HFF-Myc (cell line): ENCODE measurements at places on chromosomes 4 and X.
A peak's percentile ranks its signal among the peaks of the same experiment; 100 is the strongest.

- no peak for DNase-seq
Measured at GRCh38 chrX:2371026-2371711, 129.6 kb downstream of the DHRSX start.

DNA sequence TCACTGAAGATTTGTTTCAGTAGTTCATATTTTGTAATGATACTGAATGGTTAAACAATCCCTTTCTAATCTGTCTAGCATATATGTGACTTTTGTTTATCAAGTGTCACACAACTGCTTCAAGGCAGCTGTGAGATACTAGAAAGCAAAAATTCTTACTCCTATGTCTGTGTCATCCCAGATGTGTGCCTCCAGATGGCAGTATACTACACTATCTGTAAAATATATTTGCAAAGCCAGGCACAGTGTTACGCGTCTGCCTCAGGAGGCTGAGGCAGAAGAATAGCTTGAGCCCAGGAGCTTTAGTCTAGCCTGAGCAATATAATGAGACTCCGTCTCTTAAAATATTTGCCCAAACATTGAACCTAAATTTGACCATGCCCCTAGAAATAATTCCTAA, 4.0 kb downstream of the NUDT10 start:
- no peak for DNase-seq

DNA sequence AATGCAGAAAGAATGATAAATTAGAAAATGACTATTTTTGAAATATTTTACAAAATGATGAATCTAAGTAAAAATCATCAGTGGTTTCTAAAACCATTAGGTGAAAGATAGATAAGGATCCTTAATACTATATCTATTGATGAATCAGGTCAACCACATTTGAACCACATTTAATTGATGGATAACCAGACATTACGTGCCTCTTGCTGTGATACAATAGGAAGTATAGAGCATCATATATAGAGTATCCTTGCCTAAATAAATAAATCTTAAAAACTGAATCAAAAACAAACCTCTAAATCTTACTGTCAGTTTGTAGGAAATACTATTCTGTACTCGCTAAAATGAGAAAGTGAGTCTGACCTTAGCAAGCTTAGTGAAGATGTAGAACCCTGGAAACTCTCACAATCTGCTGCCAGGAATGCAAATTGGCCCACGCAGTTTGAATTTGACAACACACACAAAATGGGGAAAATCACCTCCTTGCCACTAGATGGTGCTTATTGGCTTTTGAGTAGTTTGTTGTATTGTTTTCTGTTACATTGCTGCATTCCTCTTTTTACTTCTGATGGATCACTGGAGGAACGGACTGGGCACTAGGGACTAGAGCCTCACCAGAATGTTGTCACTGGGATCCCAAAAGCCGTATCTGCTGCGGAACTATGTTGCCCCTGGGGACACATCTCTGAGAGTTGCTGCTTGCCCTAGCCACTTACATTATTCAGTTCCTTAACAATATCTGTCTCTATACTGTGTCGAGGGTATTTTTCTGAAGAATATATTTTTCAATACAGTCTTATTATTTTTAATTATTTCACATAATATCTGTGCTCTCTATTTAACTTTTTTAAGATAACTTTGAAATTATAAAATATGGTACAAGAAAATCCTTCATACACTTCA, 25.4 kb upstream of the SLAIN2 start:
- DNase-seq: no peak

DNA sequence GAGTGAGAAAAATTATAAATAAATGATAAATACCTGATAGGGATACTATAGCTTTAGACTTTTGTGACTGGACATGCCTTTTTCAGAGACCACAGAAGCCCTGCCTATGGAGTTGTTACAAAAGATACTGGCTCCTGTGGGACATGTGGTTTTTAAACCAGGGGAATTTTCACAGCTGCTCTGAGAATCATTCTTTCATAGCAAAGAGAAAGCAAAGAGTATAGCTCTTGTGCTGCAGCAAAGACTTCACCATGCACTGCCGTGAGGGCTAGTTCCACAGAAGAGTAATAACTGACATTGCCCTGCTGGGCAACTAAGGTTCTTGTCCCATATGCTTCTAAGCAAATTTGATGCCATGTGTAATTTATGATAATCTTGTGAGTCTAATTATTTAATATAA, 98.2 kb downstream of the MAPK10 start:
- no peak for DNase-seq

GRCh38 chr4:88605736-88606135, 13.5 kb downstream of the HERC3 start:
- no peak for DNase-seq

GRCh38 chrX:86809651-86810050, 661.4 kb downstream of the DACH2 start:
- DNase-seq: no peak

DNA sequence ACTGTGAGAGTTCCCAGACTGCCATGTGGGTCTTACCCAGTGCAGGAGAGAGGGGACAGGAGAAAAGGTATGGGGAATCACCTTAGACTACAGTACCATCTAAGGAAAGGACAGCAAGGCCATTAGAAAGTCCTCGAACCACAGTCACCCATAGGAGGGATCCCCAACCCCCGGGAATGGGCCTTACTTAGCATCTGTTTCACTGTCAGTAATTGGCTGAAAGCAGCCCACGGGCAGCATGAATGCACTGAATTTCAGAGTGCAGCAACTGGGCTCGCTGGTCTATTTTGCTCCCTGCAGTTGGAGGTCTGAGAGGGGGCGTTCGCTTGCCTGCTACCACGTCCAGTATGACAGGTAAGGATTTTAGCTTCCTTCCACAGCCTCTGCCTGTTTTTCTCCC, 50.4 kb upstream of the KLHL8 start:
- no peak for DNase-seq

GRCh38 chr4:84809946-84810345, 156.5 kb downstream of the WDFY3 start:
- no peak for DNase-seq

DNA sequence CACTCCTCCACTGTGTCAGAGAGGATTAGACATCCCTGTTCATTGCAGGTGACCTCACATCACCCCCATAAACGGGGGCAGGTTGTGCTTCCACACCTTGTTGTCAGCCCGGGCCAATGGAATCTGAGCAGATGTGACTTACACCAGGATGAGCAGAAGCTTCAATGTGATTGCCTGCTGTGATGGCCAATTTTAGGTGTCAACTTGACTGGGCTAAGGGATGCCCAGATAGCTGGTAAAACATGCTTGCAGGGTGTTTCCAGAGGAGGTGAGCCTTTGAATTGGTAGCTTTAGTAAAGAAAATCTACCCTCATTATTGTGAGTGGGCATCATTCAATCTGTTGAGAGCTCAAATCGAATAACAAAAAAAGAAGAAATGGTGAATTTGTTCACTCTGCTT, 52.1 kb downstream of the ING2 start:
- DNase-seq: no peak

- no peak for DNase-seq
Measured at GRCh38 chr4:159445692-159446091, 342.8 kb downstream of the RAPGEF2 start.

DNA sequence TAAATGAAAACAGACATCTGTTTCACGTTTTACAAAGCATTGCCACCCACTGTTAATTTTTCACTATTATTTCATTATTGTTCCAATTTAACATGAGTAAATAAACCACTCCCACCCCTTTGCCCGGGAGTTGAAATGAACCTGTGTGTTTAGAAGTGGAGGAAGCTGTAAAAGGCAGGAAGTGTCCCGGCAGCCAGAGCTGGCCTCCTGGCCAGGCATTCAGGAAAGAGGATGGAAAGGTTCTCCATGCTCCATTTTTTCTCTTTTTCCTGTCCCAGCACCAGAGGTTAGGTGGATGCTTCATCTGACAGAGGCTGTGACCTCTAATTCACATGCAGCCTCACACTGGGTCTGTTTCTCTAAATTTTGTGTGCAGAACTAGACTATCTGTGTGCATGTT, 55.5 kb upstream of the LNX1 start:
- no peak for DNase-seq

GRCh38 chrX:8233091-8233490, 62.0 kb upstream of the VCX2 start:
- no peak for DNase-seq

DNA sequence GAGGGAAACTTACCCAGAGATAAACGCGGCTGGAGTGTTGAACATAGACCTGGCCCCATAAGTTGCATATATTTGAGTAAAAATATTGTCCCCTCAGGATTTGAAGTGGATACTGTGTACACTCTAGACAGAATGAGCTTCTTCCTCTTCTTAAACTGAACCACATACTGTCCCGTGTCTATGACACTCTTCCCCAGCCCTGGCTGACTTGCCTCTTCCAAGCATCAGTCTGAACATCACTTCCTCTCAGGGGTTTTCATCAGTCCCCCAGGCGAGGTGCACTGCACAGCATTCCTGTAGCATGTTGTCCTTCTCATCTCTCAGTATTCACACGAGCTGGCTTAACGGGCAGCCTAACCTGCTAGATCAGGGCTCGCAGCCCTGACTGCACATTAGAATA, 80.5 kb upstream of the TMEM150C start:
- no peak for DNase-seq

DNA sequence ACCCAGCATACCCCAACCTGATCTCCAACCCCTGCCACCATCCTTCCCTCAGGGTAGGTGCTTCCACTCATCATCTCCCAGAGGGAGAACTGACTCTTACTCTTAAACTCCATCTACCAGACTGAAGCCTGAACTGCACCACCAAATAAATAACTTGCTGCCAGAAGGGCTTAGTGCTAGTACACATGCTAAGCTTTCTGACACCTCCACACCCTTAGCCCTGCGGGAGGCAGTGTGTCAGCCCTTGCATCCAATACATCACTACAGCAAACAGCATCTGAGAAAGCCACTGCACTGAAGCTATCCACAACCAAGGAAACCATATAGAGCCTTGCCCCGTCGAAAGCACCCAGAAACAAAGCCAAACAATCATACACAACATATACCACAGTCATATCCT, 68.6 kb upstream of the MCF2 start:
- DNase-seq: no peak

- peak; percentile 10 for DNase-seq
Measured at GRCh38 chr4:23333946-23334878, 555.6 kb downstream of the PPARGC1A start.

DNA sequence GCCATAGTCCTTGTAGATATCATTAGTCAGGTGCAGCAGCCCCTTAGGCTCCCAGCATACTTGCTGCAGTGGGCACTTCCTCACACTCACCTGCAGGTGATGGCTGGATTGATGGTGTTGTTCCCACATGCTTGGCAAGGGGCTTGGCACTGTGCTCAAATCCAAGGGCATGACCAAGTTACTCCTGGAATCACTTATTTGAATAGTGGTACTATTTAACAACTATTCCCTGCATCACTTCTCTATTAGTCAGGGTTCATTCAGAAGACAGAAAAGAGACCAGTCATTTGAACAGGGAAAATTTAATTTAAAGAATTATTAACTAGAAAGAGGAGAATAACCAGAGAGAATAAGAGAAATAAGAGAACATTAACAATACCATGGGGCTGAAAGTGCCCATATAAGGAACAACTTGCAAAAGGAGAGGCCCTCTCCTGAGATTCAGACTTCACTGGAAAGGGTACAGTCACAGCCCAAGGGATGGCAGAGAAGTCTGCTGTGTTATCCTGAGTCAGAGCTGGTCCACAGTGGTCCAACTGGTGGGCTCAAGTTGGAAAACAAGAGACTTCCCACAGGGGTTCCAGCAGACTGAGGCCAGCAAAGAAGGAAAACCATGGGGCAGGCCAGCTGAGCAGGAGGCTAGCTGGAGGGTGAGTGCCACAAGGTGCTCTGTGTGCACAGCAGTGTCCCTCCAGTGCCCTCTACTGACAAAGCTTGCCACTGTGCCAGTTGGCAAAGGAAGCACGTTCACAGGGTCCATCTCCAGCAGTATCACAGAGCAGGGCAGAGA, 9.8 kb downstream of the SPP1 start:
- no peak for DNase-seq

DNA sequence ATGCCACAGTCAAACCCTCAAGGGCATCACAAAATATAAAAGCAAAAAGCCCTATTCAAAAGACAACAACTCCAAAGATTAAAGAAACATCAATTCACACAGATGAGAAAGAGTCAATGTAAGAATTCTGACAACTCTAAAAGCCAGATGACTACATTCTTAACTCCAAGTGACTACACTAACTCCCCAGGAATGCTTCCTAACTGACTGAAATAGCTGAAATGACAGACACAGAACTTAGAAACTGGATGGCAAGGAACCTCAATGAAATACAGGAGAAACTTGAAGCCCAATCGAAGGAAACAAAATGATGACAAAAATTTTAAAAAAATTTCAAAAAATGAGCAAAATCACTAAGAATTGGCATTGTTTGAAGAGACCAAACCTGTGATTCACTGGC, 1047.6 kb upstream of the PCDH10 start:
- no peak for DNase-seq

GRCh38 chr4:110361921-110362320, 114.0 kb upstream of the ENPEP start:
- DNase-seq: no peak

GRCh38 chr4:29560452-29560851, 1159.7 kb upstream of the PCDH7 start:
- DNase-seq: no peak

- DNase-seq: no peak
Measured at GRCh38 chr4:106588891-106589290, 220.3 kb upstream of the GIMD1 start.

- no peak for DNase-seq
Measured at GRCh38 chr4:81030981-81031791, 678 bp downstream of the BMP3 start.

DNA sequence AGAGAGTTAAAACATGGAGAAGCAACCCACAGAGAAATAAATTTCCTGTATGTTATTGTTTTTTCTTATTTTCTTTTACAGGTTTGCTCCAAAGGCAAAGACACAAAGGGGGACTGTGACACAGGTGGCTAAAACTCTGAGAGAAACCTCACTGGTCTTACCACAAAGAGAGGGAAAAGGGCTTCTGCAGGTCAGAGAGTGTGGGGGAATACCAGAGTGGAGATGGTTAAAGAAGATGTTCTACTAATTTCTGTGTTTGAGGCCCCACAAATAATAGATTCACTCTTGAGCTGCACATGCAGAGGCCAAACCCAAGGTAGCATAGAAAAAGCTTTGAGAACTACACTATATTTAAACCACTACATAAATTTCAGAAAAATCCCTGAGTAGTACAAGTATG, 151.3 kb downstream of the GABRA3 start:
- DNase-seq: no peak

DNA sequence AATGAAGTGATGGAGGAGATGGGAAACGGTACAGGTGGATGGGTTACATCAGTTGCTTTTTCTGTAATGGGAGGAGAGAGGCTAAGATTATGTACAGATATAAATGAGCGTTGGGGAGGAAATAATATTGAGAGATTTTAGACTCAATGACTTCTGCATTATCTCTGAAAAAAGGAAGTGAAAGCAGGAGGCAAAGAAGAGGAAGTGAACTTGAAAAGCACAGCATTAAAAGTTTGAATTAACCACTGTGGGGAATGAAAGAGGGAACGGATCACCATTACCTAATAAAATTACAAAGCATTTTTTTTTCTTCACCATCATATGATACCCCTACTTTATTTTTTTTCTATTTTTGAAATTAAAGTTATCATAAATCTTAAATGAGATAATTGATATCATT, 1025.5 kb downstream of the RPA4 start:
- no peak for DNase-seq

- no peak for DNase-seq
Measured at GRCh38 chr4:101762534-101762933, 28.0 kb upstream of the BANK1 start.
